Naive B cell (primary cell): ENCODE measurements at places on chromosomes 2 and 18. TPM values are rescaled to one million over a fixed set of nuclear protein-coding genes. Genes with fewer than 3 reads are reported as not detected.

GRCh38 chr2:113734185-113734584, 22.3 kb downstream of the SLC35F5 start:
- H3K4me1 ChIP-seq, result peaks cover 7% of the 10 kb centered on the region
- DNase-seq, result no peak
- no peak overlapping the region for H3K4me3 ChIP-seq
- H3K36me3 ChIP-seq, result peaks cover 8% of the 10 kb centered on the region
- H3K27me3 ChIP-seq, result no peaks in the 10 kb centered on the region

DNA sequence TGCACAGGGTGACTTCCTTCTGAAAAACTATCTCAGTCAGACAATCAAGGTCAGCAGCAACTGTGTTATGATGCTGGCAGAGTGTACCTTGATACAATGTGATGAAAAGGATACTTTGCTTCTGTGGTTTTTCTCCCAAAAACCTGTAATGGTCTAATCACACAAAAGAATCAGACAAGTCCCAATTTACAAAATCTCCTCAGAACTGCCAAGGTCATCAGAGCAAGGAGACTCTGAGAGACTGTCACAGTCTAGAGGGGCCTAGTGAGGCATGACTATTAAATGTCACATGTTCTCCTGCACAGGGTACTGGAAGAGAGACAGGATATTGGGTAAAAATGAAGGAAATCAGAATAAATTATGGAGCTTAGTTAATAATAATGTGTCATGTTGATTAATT, 185.4 kb downstream of the ST6GAL2 start:
- H3K4me1 ChIP-seq, result no peaks in the 10 kb centered on the region
- no peak overlapping the region for H3K4me3 ChIP-seq
- no peak overlapping the region for H3K27ac ChIP-seq
- H3K27me3 ChIP-seq, result no peaks in the 10 kb centered on the region

DNA sequence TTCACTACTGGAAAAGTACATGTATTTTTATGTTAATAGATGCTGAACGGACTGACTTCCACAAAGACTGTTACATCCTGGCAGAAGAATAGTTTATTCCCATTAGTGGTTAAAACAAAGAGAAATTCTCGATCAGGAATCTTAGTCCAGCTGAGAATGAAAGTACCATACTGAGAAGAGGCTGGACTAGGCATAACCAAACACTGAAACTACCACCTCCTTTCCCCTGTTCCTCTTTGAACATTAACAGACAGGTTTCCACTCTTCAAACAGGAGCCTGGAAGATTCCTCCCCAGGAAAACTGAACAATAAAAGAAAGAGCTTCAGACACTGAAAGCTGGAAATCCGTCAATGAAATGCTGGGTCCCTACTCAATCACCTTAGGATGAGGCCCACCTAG, 25.8 kb downstream of the LDAH start:
- H3K36me3 ChIP-seq, result peaks cover 65% of the 10 kb centered on the region
- no peak overlapping the region for H3K4me3 ChIP-seq
- peaks cover 4% of the 10 kb centered on the region for H3K4me1 ChIP-seq
- no peaks in the 10 kb centered on the region for H3K27me3 ChIP-seq

DNA sequence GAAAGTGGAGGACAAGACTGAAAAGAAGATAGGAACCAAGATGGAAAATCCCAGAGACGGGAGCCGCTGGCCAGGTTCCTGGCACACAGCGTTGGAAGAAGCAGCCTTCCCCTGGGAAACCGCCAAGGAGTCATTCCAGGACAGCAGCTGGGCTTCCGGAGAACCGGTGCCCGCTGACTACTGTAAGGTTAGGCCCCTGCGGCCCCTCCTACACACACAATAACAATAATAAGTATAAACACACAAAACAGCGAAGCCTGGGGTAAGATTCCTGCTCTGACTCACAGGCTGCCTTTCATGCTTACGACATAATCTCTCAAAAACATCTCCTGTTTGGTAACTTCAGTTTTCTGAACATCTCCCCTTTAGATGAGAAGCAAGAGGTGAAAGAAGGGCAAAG, 28.1 kb upstream of the MYCN start:
- H3K27me3 ChIP-seq, result no peaks in the 10 kb centered on the region
- no peak overlapping the region for H3K4me3 ChIP-seq
- no peak overlapping the region for H3K27ac ChIP-seq
- no peaks in the 10 kb centered on the region for H3K36me3 ChIP-seq

- H3K36me3 ChIP-seq, result no peaks in the 10 kb centered on the region
- no peak overlapping the region for H3K27ac ChIP-seq
- DNase-seq, result no peak
- H3K4me1 ChIP-seq, result peaks cover 4% of the 10 kb centered on the region
- peak overlapping the region; percentile 64 for H3K4me3 ChIP-seq
- peaks cover 26% of the 10 kb centered on the region for H3K27me3 ChIP-seq
Measured at GRCh38 chr18:5628512-5629255, 84.9 kb upstream of the EPB41L3 start.

DNA sequence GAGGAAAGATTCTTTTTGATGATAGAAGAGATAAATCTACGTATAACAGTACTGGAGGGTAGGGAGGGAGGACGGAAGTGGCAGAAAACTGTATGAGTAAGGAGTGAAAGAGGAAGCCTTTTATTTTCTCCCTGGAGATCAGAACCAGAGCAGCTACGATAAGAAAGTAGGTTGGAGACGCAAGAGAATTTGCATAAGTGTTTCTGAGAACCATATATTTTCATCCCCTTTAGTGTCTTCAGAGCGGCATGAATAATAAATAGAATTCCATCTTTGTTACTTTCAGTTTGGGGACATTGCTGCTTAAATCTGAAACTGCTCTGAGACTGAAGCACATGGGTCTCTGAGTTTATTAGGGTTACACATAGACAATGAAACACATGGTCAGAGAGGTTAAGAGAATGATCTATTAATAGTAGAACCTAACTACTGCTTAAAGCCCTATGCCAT, 230.2 kb upstream of the TNP1 start:
- no peak overlapping the region for H3K27ac ChIP-seq
- DNase-seq, result peak; percentile 19
- no peaks in the 10 kb centered on the region for H3K36me3 ChIP-seq
- H3K4me1 ChIP-seq, result peaks cover 12% of the 10 kb centered on the region
- H3K4me3 ChIP-seq, result no peak overlapping the region
- H3K27me3 ChIP-seq, result peaks cover 12% of the 10 kb centered on the region

- no peaks in the 10 kb centered on the region for H3K36me3 ChIP-seq
- H3K4me3 ChIP-seq, result no peak overlapping the region
- DNase-seq, result no peak
- no peak overlapping the region for H3K27ac ChIP-seq
- H3K27me3 ChIP-seq, result no peaks in the 10 kb centered on the region
Measured at GRCh38 chr2:146489386-146489785, 1355.4 kb upstream of the ACVR2A start.

GRCh38 chr18:8212896-8213780, 396.1 kb upstream of the RAB12 start:
- no peak for DNase-seq
- no peaks in the 10 kb centered on the region for H3K36me3 ChIP-seq
- no peak overlapping the region for H3K27ac ChIP-seq
- peaks cover 7% of the 10 kb centered on the region for H3K27me3 ChIP-seq

GRCh38 chr2:68968221-68968620, 6.2 kb upstream of the GKN1 start:
- no peaks in the 10 kb centered on the region for H3K4me1 ChIP-seq
- no peak overlapping the region for H3K27ac ChIP-seq
- peaks cover 6% of the 10 kb centered on the region for H3K27me3 ChIP-seq
- no peaks in the 10 kb centered on the region for H3K36me3 ChIP-seq

- DNase-seq, result no peak
- no peaks in the 10 kb centered on the region for H3K27me3 ChIP-seq
- H3K4me3 ChIP-seq, result no peak overlapping the region
- no peaks in the 10 kb centered on the region for H3K4me1 ChIP-seq
- no peaks in the 10 kb centered on the region for H3K36me3 ChIP-seq
Measured at GRCh38 chr2:147255812-147256211, 589.0 kb upstream of the ACVR2A start.

GRCh38 chr2:141923657-141924056, 207.2 kb downstream of the LRP1B start:
- H3K27ac ChIP-seq, result no peak overlapping the region
- H3K4me1 ChIP-seq, result no peaks in the 10 kb centered on the region
- DNase-seq, result no peak
- no peaks in the 10 kb centered on the region for H3K27me3 ChIP-seq
- no peak overlapping the region for H3K4me3 ChIP-seq

DNA sequence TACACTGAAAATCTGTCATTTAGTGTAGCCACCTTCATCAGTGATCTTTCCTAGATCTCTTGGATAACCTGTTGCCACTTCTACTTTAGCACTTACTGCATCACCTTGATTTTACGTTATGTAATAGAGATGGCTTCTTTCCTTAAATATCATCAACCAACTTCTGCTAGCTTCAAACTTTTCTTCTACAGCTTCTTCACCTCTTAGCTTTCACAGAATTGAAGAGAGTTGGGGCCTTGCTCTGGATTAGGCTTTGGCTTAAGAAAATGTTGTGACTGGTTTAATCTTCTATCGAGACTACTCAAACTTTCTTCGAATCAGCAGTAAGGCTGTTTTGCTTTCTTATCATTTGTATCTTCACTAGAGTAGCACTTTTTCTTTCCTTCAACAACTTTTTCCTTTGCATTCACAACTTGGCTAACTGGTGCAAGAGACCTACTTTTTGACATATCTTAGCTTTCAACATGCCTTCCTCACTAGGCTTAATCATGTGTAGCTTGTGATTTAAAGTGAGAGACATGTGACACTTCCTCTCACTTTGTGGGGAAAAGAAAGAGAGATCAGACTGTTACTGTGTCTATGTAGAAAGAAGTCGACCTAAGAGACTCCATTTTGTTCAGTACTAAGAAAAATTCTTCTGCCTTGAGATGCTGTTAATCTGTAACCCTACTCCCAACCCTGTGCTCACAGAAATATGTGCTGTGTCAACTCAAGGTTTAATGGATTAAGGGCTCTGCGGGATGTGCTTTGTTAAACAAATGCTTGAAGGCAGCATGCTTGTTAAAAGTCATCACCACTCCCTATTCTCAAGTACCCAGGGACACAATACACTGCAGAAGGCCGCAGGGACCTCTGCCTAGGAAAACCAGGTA, 99.6 kb downstream of the ATL2 start:
- no peak for DNase-seq
- H3K4me1 ChIP-seq, result no peaks in the 10 kb centered on the region
- H3K36me3 ChIP-seq, result no peaks in the 10 kb centered on the region
- H3K27me3 ChIP-seq, result peaks cover 11% of the 10 kb centered on the region

- H3K4me1 ChIP-seq, result peaks cover 42% of the 10 kb centered on the region
- H3K4me3 ChIP-seq, result peak overlapping the region; percentile 33
- DNase-seq, result no peak
Measured at GRCh38 chr2:233203060-233203459, 48.4 kb upstream of the ATG16L1 start.

MSGN1 gene
- not detected for polyA plus RNA-seq

RDH14 gene
- 44.7 TPM for polyA plus RNA-seq

PDE1A gene
- not detected for polyA plus RNA-seq

SLC9A4 gene
- polyA plus RNA-seq, result not detected

CACNB4 gene
- not detected for polyA plus RNA-seq

OSR1 gene
- polyA plus RNA-seq, result not detected

IL36G gene
- not detected for polyA plus RNA-seq

NT5C1B gene
- polyA plus RNA-seq, result 0.25 TPM

ATF2 gene
- polyA plus RNA-seq, result 42.8 TPM
